Cardiac septum (tissue), 1 donor: ENCODE measurements at places on chromosomes 7 and 10.

- DNase-seq = no peak
Measured at GRCh38 chr7:29723599-29723998, 82.7 kb upstream of the WIPF3 start.

- DNase-seq = no peak
Measured at GRCh38 chr7:26409661-26410547, 118.2 kb downstream of the SNX10 start.

- peak; percentile 38 for DNase-seq
Measured at GRCh38 chr7:129951226-129952085, 1.3 kb downstream of the UBE2H start.

DNA sequence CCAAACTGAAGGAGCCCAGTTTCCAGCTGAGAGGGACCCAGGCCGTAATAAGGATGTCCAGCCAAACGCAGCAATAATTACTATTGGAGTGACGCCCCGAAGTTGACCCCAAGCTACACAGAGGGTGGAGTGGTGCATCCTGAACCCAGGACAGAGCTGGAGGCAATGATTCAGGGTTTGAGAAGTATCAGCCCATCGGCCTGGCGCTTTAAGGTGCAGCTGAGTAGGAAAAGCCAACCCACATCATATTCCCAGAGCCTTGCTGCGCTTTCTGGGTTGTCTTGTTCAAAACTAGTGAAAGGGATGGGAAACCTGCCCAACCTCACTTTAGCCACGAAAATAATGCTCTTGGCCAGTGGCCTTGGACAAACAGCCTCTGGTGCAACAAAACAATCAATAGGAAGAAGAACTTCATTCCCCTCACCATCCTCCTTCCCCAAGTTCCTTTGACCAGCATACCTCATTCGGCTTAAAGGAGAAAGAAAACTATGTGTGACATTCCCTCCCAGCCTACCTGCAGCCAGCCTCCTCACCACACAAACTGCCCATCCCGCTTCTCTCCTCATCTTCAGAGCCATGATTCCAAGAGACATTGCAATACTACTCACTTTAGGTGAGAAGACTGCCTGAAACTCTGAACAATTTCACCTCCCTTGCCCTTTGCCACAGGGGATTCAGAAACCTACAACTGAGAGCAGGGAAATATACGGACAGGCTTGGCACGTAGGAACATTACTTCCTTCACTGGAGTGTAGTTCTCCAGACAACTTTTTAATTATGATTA, 217.2 kb upstream of the MKLN1 start:
- no peak for DNase-seq

DNA sequence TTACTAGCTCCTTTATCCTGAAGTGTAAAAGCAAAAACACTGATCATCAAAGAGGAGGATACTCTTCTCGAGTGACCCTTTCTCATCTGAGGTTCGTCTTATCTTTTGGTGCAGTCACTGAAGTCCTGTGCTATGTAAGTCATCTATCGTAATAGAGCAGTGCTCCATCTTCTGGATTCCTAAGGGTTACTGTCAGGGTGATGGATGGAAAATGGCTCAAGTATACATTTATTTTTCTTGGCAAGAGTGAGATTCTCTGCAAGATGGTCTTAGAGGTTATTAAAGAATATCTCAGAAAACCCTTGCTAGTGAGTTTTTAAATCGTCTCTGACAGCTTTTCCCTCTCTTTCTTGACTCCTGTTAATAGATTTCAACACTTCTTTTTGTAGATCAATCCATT, 12.4 kb downstream of the PRKG1 start:
- DNase-seq = no peak

GRCh38 chr7:138154661-138155060, 78.4 kb downstream of the AKR1D1 start:
- DNase-seq = no peak

DNA sequence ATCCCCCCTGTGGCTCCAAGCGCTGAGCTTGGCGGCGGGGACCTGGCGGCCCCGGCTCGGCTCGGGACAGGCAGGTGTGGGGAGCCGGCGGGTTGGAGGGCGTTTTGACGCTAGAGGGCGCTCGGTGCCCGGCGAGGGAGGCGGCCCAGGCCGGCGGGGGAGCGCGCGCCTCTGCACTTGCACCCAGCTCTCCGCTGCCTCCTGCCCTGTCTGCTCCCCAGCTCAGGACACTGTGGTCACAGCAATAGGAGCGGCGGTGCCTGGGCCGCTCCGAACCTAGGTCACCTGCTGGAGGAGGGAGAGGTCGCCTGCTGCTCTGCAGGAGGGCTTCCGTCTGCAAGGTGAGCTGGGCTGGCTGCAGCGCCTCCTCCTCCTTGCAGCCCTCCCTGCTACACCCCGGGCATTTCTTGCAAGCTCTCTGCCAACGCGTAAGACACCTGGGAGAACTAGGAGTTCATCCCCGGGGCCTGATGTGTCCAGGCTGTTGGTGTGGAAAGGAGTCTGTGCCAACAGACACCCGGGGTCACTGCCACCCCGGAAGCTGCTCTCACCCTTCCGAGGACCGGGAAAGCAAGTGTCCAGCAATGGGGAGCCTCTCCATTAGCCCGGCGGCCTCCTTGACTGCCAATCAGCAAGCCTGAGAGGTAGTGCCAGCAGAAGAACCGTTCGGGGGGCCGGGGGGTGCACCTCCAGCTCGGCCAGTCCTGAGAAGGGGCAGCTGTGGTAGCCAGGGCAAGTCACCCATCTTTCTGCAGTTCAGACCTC, 620.4 kb downstream of the GALNT17 start:
- no peak for DNase-seq

DNA sequence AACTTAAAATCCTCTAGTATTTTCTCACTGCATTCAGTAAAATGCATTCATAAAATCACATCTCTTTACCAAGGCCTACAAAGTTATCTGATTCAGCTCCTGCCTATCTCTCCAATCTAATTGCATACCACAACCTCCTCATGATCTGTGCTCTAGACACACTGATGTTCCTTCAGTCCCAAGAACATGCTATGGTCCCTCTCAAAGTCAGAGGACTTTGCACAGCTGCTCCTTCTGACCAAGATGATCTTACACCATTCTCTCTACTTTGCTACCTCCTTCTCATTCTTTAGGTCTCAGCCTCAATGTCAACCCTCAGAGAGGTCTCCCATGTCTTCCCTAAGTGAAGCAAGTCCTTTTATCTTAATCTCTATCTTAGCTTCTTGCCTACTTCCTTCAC, 45.5 kb downstream of the CAV1 start:
- no peak for DNase-seq

DNA sequence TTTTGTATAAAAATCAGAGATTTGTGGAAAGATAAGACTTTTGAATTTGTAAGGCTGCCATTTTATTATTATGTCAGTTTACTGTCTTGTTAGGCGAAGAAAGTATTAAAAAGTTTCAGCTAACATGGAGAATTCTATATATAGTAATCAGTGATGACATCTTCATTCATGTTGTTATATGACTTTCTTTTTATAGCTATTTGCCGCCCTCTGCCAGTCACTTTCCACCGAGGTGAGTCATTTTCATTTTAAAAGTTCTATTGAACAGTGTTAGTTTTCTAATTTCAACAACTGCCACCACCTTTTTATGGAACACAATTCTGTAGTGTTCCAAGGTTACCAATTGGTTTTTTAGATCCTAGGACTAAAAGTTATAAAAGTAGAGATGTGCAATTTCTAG, 11.8 kb downstream of the CUTC start:
- no peak for DNase-seq

GRCh38 chr10:99573790-99574189, 41.0 kb downstream of the NKX2-3 start:
- no peak for DNase-seq

DNA sequence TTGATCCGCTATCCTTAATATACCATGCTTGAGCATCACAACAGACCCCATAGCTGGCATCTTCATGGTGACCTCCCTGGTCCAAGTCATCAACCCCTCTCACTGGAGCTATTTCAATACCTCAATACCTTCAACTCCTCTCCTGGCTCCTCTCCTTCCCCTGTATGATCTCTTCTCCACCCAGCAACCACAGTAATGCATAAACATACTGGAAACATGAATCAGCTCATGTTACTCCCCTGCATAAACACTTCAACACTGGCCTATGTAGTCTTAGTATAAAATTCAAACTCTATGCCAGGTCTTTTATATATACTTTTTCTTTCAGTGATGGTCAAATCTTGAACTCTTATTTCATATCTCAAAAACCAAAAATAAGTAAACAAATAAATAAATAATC, 31.8 kb upstream of the TMEM273 start:
- DNase-seq = no peak

DNA sequence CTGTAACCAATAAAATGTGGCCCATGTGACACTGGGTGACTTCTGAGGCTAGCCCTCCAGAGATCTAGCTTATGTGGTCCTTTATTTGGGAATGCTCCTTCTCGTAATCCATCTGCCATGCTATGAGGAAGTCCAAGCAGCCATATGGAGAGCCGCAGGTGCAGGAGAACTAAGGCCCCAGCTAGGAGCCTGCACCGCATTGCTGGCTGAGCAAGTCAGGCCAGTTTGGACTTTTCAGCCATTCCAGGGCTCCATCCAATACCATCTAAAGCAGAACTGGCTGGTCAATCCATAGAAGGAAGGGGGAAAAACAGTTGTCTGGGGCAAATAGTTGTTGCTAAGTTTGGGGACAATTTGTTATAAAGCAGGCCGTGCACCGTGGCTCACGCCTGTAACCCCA, 32.6 kb downstream of the KLRG2 start:
- DNase-seq = no peak

DNA sequence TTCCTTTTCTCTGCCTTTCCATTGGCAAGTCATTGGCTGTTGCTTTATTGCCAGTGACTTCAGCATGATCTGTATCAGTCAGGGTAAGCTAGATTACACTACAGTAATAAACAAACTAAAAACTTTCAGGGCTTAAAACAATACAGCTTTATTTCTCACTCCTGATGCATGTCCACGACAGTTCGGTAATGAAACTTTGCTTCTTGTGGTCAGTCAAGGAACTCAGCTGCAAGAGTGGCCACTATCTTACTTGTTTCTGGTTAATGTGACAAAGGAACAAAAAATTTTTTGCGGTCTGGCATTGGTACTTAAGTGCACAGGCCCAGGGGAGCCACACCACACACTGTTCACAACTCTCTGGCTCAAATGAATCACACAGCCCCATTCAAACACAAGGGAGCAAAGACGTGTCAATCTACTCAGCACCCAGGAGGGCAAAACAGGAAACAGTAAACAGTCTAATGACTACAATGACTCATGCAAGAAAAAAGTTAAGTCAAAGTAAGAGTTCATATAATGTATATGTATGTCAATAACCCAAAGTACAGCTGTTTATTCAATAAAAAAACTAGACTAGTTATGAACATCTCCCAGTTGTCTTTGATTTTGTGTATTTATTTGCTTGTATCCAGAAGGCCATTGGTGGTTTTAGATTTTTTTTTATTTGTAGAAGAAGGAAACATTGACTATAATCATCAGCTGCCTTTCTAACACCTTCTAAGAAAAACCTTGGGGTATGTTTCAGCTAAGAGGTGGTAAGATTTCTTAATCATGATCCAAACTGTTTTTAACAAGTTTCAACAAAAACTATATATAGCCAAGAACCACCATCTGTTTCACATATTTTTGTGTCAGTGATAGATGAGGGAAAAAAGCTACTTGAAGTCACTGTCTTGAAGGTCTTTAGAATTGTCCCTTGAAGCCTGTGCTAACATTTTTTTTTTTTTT, 134.4 kb upstream of the FAM3C start:
- no peak for DNase-seq

DNA sequence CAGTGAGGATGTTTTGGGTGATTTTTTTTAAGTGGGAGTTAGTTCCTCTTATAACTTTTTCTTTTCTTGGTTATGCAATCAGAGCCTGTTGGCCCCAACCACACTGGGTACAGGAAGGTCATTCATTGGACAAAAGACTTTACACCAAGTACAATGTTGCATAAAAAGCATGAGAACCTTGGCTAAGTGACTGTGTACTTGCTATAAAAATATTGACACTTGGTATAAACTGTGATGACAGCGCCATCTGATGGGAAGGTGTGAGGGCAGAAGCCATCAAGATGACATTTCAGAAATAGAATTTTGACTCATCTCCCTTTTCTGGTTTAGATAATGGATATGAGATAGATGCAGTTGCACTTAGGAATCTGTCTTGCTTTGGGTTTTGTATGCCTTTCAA, 126.4 kb upstream of the CCDC6 start:
- DNase-seq = no peak

DNA sequence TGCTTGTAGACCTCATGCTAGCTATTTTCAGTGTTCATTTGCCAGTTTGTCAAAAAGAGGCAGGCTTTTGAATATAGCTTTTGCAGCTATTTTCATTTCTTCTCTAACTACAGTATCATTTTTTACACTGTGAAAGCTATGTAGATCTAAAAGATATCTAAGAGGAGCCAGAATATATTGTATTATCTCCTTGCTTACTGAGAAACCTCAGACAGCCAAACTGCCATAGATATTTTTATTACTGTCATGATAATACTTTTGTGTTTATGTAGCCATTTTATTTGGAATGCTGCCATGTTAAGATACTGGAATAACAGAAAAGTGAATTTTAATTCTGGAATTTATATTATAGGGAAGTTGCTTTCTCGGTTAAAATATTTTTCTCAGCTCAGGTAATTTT, 37.2 kb downstream of the ANKIB1 start:
- DNase-seq = no peak

- no peak for DNase-seq
Measured at GRCh38 chr7:91345449-91345848, 81.2 kb downstream of the FZD1 start.

DNA sequence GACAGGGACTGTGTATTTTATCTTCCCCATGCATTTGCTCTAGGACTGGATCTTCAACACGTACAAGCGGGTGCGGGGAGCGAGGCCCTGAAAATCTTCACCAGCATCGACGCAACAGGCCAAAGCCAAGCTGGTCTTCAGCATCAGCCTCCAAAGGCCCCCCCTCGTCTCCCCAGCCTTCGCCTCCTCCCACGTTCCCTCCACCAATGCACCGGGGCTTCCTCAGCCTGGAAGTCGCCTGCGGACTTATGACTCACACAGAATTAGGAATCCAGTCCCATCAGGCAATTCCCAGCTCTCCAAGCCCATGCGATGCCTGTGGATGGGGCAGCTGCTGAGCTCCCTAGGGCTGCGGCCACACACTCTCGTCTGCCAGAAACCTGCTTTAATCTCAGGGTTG, 36.3 kb upstream of the RNF32 start:
- DNase-seq = no peak

GRCh38 chr10:73650537-73651331, 5.1 kb downstream of the SYNPO2L start:
- peak; percentile 89 for DNase-seq

GRCh38 chr10:124142960-124143359, 49.6 kb upstream of the CHST15 start:
- DNase-seq = no peak

DNA sequence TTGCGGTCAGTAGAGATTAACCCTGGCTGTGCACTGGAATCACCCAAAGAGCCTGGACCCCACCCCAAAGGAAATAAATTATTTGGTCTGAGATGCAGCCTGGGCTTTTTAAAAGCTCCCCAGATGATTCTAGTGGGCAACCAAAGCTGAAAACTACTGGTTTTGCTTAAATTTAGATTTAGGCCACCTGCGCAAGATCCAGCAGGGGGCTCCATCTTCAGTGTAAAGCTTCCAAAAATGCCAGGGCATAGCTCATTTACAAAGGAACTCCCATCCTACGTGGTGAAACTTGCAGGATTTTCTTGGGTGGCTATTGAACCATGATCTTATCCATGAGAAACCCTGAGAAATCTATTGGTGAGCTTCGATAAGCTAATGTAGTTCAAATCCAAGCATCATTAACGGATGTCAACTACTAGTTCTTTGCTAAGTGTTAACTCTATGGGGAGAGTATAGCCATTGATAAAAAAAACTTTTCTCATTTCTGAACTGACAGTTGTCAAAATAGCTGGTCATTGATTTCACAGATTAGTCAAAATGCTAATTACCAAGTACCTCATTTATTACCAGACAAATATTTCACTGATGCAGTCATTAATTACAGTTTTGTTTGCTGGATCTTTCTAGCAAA, 315.3 kb downstream of the LHFPL3 start:
- DNase-seq = no peak
